ENCODE measurements at places on chromosomes 16 and 17. TPM values are rescaled to one million over a fixed set of nuclear protein-coding genes. Genes with fewer than 3 reads are reported as not detected.

Gene HIC1
- 12.6 TPM for total RNA-seq

Gene C17orf113
- total RNA-seq, result 0.61 TPM

- H3K27ac ChIP-seq, result no peak overlapping the region
- H3K27me3 ChIP-seq, result no peaks in the 10 kb centered on the region
- H3K4me3 ChIP-seq, result no peak overlapping the region
- no peaks in the 10 kb centered on the region for H3K4me1 ChIP-seq
- no peaks in the 10 kb centered on the region for H3K36me3 ChIP-seq
- DNase-seq, result no peak
These were observed 510.3 kb upstream of the ZFHX3 start for GRCh38 chr16:73558219-73558618.

DNA sequence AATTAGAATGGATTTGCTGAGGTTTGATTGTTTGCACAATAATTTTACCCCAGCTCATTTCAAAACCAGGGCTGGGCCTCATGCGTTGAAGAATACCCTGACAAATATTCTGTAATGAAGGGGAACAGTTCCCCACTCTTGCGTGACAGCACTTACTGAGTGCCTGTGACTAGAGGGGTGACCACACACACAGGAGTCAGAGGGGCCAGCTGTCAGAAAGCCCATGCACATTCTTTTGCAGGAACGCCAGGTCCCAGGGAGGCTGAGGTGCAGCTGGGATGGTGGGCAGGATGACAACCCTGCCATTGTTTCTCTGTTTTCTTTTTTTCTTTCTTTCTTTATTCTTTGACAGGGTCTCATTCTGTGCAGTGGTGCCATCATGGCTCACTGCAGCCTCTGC lies 44.6 kb downstream of the SMPD3 start:
- H3K4me3 ChIP-seq, result no peak overlapping the region
- H3K4me1 ChIP-seq, result no peaks in the 10 kb centered on the region
- no peaks in the 10 kb centered on the region for H3K36me3 ChIP-seq
- H3K27ac ChIP-seq, result no peak overlapping the region
- DNase-seq, result no peak
- no peaks in the 10 kb centered on the region for H3K27me3 ChIP-seq

DNA sequence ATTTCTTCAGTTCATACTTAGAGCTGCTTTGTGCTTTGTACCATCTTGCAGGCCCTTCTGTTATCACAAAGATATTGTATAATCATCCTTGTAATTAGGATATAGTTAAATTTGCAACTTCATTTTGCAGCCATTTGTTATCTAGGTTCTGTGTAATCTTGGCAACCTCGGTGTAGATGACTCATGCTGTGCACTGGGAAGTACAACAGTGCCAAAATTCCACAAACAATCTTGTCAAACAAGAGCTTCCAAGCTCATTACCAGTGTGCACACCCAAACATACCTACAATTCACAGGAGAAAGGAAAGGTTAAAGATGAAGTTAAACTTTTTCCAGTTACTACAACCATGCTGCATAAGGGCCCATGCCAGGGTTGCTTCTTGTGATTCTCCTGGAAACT lies 1231.8 kb downstream of the CDH11 start:
- H3K27me3 ChIP-seq, result no peaks in the 10 kb centered on the region
- no peak for DNase-seq
- H3K4me1 ChIP-seq, result no peaks in the 10 kb centered on the region
- H3K36me3 ChIP-seq, result no peaks in the 10 kb centered on the region
- no peak overlapping the region for H3K27ac ChIP-seq

- H3K36me3 ChIP-seq, result no peaks in the 10 kb centered on the region
- no peaks in the 10 kb centered on the region for H3K4me1 ChIP-seq
- H3K27me3 ChIP-seq, result no peaks in the 10 kb centered on the region
- H3K27ac ChIP-seq, result no peak overlapping the region
These were observed 281.4 kb downstream of the SLC39A11 start for GRCh38 chr17:72810991-72811508.

DNA sequence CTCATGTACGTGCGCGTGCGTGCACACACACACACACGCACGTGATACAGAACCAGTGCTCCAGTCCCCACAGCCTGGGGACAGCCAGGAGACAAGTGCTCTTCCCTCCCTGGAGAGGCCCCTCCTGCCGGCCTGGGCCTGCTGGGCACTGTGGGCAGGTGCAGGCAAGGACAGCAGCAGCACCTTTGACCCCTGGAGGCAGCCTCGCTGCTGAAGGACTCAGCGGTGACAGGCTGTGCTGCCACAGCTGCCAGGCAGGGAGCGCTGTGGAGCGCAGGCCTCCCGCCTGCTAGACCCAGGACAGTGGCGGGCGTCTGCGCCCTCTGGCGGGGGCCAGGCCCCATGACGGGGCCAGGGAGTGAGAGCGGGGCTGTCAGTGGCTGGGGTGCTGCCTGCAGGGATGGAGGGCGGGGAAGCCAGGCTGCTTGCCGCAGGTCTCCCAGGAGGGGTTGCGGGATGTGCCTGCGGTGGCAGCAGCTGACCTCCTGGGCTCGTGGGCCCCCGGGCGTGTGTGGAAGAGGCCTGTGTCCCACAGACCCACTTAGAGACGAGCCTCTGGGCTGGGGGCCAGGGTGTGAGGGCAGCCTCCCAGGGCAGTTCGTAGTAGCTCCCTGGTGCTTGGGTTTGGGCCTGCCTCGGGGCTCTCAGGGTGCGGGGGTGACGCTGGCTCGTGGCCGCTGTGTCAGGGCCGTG lies 63.5 kb upstream of the PVALEF start:
- H3K27ac ChIP-seq, result no peak overlapping the region
- H3K36me3 ChIP-seq, result no peaks in the 10 kb centered on the region

Measured in psoas muscle (tissue), 8 donors.